B cell (primary cell): ENCODE measurements at places on chromosomes 16 and 17. TPM values are rescaled to one million over a fixed set of nuclear protein-coding genes. Genes with fewer than 3 reads are reported as not detected.

DNA sequence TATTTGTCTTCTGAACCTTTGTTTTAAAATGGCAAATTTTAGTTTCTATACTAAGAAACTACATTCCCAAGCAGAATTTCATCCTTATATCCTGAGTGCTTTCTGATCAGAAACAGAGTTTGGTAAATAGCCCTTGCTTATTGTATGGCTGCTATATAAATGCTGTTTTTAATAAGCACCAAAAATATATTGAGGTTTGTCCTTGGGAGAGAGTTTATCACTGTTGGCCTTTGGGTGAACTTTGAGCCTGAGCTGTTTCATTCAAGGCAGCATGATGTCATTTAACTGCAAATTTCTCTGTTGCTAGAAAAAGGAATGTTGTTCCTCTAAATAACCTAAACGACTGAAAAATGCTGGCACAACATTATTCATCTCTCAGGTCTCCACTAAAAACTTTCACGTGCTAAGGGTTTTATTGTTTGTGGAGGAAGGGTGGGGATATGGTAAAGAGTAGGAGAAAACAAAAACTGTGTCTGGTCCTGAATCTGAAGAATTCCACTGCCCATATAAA is 334.3 kb upstream of the TBX2 start:
- no peak for DNase-seq
- H3K36me3 ChIP-seq: no peaks in the 10 kb centered on the region
- H3K4me3 ChIP-seq: no peak overlapping the region
- no peaks in the 10 kb centered on the region for H3K27me3 ChIP-seq
- peaks cover 4% of the 10 kb centered on the region for H3K4me1 ChIP-seq
- no peak overlapping the region for H3K27ac ChIP-seq

Gene SPATA32
- 0.27 and 0.52 TPM in 2 replicates for total RNA-seq

DNA sequence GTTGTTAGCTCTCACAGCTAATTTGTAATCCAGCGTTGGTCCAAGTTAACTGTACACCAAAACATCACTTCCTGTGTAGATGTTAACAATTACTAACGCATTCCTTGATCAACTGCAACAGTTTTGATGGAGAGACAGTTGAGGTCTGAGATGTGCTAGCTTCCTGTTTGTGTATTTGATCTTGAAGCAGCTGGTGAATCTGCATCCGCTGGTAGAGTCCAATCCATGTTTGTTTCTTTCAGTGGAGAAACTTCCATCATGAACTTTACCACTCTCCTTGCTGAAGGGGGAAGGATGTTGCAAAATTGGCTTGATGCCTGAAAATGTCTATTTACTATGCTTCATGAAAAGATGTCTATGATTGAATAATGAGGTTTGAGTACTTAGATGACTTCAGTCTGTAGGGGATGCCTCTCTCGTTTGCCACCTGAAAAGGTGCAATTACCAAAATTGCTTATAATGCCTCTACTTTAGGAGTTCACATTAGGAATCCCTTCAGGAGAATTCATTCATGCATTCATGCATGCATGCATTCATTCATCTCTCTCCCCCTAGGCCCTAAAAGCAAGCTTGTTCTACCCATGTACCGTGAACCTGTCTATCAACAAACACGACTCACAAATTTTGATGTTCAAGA is 39.6 kb upstream of the ZKSCAN2 start:
- no peak for DNase-seq
- no peaks in the 10 kb centered on the region for H3K27me3 ChIP-seq
- no peak overlapping the region for H3K4me3 ChIP-seq
- no peaks in the 10 kb centered on the region for H3K36me3 ChIP-seq

Gene SNX20
- 43.0 and 47.7 TPM in 2 replicates for total RNA-seq

DNA sequence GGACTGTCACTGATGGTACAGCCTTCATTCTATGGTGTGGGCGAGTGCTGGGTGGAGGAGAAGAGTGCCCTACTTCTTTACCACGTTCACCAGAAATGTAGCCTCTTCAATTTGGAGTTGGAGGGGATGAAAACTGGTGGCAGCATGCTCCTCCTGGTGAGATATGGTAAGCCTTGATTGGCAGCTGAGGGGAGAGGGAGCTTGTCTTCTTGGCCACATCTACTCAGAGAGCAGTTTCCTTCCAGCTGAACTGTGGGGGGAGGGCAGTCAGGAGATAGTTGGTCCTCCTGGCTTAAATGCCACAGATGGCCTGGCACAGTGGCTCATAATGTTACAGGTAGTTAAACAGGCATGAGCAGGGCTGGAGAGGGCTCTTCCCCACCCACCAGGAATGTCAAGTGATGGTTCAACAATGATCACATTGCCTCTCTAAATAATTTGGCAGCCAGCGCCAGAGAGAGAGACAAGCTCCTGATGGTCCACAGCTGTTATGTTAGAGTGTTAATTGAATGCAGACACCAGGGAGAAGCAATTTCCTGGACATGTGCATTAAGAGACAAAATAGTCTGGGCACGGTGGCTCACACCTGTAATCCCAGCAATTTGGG is 9.0 kb upstream of the MAPK3 start:
- no peak for DNase-seq
- no peaks in the 10 kb centered on the region for H3K36me3 ChIP-seq
- no peak overlapping the region for H3K4me3 ChIP-seq
